AG08395 (cell line): ENCODE measurements at places on chromosomes 1 and 21.

GRCh38 chr1:67493148-67493547 lies 62.9 kb upstream of the SERBP1 start:
- DNase-seq, result no peak

- DNase-seq, result no peak
These were observed 35.2 kb upstream of the ZNF326 start for GRCh38 chr1:89959719-89960118.

GRCh38 chr1:114224196-114224907 lies 70.7 kb upstream of the SYT6 start:
- DNase-seq, result no peak

DNA sequence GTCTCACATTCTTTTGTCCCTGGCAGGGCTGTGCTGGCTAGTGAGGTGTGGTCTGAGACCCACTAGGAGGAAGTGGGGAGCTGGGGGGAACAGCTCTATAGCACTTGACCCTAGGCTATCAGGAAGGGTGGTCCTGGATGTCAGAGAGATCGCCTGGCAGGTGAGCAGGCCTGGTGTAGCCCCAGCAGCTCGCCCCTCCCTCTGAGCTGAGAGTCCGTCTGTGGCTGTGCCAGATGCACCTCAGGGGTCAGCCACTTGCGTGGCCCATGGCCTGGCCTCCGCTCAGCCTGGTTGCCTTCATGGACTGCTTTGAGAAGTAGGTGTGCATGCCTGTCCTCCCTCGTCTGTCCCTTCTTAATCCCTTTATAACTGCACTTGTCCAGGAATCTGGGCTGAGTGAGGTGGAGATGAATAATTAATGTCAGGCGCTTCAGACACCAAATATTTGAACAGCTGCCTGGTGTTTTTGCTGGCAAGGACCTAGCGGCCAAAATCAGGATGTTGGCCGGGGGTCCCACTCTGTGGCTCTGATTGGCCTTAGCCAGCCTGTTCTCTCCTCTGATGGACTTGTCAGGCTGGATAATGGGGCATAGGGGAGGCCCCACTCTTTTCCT lies 30.5 kb downstream of the TMEM53 start:
- DNase-seq, result no peak

DNA sequence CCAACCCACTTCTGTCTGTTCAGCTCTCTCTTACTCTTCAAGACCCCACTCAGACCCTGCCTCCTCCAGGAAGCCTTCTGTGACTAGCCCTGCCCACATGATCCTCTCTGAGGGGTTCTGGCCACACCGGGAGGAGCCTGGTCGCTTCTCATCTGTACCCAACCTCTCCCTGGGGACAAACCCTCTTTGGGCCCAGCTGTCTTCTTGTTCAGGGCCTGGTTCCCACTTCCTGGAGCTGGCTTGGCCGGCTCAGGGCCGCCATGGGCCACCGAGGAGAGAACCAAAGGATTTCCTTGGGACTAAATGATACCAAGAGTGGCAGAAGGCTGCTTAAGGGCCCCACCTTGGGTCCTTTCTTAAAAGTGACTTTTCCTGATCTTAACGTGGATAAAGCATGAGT lies 124.7 kb upstream of the ZBTB40 start:
- no peak for DNase-seq

GRCh38 chr1:15354580-15354965 lies 55.1 kb upstream of the EFHD2 start:
- DNase-seq, result peak; percentile 33

GRCh38 chr1:9784508-9785133 lies 39.1 kb downstream of the CLSTN1 start:
- peak; percentile 40 for DNase-seq

- DNase-seq, result no peak
These were observed 48.4 kb downstream of the NEK7 start for GRCh38 chr1:198205016-198205684.

DNA sequence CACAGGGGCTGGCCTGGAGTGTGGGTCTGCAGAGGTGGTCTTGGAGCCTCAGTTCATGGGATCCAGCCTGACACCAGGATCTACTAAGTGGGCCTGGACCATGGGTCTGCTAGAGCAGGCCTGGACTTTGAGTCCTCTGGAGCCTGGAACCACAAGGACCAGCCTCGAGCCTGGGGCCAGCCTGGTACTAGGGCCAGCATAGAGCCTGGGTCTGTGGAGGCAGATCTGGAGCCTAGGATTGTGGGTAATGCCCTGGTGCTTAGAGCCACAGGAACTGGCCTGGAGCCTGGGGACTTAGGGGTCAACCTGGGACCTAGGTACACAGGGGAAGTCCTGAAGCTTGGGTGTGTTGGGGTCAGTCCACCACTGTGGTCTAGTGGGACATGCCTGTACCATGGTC lies 12.7 kb downstream of the LORICRIN start:
- DNase-seq, result no peak
